ENCODE measurements at places on chromosomes 3 and 15.
A peak's percentile ranks its signal among the peaks of the same experiment; 100 is the strongest.

DNA sequence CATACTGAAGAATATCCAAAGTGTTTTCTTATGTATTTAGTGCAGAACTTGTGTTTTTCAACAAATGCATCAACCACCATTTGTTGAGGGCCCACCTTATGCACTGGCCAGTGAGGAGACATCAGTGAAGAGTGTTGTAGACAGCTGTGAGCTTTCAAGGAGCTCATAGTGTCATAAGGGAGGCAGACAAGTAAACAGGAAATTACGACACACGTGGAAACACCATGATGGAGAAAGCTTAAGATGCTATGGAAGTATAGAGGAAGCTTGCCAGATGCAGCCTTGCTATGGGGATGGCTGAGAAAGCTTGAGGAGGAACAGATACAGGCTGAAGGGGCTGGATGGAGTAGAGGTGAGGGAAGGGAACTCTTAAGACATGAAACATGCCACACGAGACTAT lies 50.8 kb upstream of the PSMD6 start:
- no peak for DNase-seq

GRCh38 chr15:77042245-77042919 lies 28.5 kb downstream of the TSPAN3 start:
- DNase-seq = no peak

GRCh38 chr3:30352410-30353318 lies 253.7 kb upstream of the TGFBR2 start:
- DNase-seq = no peak

DNA sequence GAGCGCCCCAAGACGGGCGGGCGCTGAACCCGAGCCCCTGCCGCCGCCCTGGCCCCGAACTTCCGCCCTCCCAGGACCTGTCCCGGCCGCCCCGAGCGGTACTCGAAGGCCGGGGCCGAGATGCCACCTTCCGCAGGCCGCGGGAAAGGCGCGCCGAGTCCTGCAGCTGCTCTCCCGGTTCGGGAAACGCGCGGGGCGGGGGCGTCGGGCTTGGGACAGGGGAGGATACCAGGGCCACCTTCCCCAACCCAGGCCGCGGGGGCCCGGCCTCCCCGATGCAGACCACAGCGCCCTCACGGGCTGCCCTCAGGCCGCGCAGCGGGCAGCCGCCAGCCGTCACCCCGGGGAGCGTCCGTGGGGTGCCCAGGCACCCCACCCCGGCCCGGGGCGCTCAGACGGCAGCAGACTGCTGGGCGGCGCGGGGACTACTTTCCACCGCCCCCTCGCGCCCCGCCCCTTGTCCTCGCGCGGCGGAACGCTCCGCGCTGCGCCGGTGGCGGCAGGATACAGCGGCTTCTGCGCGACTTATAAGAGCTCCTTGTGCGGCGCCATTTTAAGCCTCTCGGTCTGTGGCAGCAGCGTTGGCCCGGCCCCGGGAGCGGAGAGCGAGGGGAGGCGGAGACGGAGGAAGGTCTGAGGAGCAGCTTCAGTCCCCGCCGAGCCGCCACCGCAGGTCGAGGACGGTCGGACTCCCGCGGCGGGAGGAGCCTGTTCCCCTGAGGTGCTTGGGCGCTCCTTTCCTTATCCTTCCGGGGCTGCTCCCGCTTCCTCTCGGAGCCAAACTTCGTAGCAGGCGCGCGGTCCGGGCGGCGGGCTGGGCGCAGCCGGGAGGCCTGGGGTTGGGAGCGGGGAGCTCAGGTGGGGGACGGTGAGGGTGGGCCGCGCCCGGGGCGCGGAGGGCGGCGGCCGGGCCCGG lies at the start of gene CTNNB1:
CTNNB1 (plus strand) TSS at position 556 of the 916 bp plus-strand sequence. CDS start 24,564 bp downstream, outside the sequence.
- peak; percentile 83 for DNase-seq

GRCh38 chr15:60476713-60477112 lies 2.2 kb downstream of the ICE2 start:
- DNase-seq = no peak

GRCh38 chr3:193388361-193388760 lies 9.8 kb upstream of the ATP13A5 start:
- no peak for DNase-seq

- no peak for DNase-seq
Measured at GRCh38 chr15:45099549-45100165, 14.3 kb downstream of the DUOX2 start.

DNA sequence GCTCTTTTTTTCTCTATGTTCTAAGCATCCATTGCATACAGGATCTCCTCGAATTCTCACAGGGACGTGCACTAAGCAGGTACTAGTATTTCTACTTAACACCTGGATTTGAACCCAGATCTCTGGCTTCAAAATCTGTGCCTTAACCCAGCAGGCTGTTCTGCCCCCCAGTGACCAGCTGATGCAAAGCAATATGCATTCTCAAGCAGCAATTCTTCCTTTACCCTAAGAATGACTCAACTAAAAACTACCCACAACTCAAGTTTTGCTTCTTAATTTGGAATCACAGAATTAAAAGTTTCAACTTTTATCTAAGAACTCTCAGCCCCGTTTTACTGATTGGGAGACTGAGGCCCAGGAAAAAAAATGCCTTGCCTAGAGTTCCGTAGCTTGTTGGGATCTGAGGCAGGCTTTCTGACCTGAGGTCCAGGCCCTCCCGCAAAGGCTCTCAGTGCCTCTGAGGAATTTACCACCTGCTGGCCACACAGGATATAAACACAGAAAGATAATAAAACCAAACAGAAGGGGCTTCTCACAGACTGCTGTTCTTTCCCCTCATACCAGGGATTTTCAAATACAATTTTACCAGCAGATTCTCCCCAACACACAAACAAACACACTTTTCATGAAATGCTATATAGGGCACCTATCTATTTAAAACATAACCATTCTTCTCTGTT lies 115.4 kb upstream of the RAD18 start:
- DNase-seq = no peak

- no peak for DNase-seq
Measured at GRCh38 chr3:66395635-66396034, 105.2 kb downstream of the LRIG1 start.

DNA sequence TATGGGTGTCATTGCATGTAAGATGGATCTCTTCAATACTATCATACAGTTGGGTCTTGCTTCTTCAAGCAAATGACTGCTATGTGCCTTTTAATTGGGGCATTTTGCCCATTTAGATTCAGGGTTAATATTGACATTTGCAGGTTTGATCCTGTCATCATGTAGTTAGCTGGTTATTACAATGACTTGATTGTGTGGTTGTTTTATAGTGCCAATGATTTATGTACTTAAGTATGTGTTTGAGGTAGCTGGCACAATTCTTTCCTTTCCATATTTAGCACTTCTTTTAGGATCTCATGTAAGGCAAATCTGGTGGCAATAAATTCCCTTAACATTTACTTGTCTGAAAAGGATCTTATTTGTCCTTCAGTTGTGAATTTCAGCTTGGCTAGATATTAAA lies 267.5 kb downstream of the VGLL3 start:
- no peak for DNase-seq

GRCh38 chr3:181727341-181728032 lies 15.8 kb downstream of the SOX2 start:
- DNase-seq = no peak

- no peak for DNase-seq
Measured at GRCh38 chr3:146227486-146227885, 23.4 kb downstream of the PLSCR4 start.

DNA sequence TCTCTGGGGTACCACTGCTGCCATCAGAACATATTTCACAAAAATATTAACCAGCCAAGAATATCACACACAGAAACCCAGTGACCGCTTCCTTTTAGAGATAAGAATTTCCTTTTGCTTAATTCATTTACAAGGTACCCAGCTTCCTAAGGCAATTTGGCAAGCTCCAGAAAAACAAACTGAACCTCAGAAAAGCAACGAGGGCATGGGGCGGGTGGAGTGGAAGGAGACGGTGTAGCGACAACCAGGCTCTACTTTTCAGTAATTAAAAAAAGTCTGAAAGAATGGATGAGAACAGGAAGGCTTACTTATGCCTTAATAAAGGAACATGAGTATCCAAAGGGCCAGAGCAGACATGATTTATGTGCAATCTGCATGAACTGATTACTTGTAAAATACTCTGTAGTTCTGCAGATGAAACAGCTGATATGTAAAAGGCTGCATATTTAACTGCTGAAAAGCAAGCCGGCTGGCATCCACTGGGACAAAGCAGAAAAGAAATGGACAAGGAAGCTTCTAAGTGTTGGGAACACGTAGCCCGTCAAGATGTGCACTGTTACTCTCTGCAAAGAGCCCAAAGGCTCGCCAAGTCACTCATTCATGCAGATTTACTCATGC lies 18.6 kb downstream of the RFTN1 start:
- no peak for DNase-seq

- DNase-seq = no peak
Measured at GRCh38 chr3:147903026-147903425, 493.9 kb downstream of the ZIC1 start.

DNA sequence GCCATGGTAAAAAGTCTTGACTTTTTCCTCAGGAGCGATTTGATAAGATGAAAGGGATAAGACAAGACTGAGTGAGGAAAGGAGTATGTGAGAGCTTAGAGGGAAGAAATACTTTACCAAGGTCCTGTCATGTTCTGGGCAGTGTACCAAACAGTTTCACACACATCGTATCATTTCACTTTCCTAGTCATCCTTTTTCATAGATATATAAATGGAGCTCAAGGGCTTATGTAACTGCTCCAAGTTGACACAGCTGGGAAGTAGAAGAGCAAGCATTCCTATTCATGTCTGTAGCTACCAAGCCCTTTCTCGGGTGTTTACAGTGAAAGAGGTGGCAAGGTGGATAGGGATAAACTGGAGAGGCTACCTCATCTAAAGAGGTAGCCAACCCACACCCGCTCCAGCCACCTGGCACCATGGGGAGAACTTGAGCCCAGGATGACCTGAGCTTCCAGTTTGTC lies 57.4 kb downstream of the MRPS25 start:
- DNase-seq = no peak

DNA sequence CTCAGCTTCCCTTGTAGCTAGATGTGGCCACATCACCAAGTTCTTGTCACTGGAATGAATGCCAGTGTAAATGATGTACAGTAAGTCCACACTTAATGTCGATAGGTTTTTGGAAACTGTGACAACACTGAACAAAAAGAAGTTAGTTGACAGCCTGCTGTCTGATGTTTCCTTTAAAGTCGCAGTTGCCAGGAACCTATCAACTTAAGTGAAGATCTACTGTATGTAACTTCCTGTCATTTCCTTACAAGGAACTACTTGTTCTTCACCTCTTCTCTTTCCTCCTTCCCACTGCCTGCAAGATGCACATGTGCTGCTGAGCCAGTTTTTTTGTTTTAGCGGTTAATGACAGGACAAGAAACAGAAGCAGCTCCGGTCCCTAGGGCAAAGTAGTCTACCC lies 44.6 kb downstream of the HDGFL3 start:
- no peak for DNase-seq

DNA sequence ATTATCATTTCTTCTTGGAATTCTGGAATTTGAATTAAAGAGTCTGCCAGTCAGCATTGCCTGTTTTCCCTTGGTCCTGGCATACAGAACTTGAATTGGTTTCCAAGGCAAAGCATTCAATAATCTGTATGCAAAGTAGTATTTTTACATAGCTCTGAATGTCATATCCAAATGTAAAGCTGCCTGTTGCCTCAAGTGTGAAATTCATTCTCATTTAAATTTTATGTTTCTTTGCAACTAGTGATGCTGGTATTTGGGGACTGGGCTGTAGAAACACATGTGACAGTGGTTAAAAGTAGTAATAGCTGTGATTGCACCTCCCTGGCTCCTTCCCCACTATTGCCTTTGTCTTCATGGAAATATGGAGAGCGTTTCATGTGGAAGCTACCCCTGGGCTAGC lies 743.9 kb upstream of the GOLIM4 start:
- DNase-seq = no peak

DNA sequence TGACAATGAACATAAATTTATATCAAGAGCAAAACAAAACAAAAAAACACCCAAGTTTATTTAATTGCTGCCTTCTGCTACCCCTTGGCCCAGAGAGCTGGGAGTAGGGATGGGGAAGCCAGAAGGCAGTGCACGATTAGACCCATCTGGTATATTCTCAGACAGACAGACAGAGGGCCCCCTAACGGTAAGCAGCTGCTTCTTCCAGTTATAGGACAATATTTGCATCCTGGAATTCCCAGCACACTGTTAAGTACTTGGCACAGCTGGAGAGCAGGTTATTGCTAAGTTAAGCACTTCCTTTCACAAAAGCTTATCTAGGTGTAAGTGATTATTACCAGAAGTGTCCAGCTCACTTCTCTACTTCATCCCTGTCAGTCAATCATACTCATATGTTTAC lies 39.3 kb downstream of the C2CD4B start:
- no peak for DNase-seq

GRCh38 chr3:152309535-152310307 lies 41.0 kb downstream of the MBNL1 start:
- no peak for DNase-seq

GRCh38 chr15:63366451-63366850 lies 15.2 kb downstream of the CA12 start:
- no peak for DNase-seq

DNA sequence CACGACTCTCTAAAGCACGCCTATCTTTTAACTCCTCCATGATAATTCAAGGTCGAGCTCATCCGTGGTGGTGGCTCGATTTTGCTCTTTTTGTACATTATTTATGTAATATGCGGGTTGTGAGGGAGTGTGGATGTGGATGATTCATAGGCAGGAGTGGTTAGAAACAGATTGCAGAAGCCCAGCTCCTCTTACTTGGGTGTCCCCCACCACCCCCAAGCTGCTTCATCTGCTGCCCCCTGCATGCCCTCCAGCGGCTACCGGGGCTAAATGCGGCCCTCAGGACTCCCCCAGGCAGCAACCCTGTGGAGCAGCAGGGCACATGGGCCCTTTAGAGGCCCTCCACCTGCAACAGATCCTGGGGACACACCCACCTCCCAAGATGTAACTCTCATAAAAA lies 111.5 kb upstream of the SELENOK start:
- no peak for DNase-seq

GRCh38 chr3:127857333-127857732 lies 35.0 kb upstream of the MGLL start:
- no peak for DNase-seq
